ENCODE measurements at places on chromosomes 5 and 9.

DNA sequence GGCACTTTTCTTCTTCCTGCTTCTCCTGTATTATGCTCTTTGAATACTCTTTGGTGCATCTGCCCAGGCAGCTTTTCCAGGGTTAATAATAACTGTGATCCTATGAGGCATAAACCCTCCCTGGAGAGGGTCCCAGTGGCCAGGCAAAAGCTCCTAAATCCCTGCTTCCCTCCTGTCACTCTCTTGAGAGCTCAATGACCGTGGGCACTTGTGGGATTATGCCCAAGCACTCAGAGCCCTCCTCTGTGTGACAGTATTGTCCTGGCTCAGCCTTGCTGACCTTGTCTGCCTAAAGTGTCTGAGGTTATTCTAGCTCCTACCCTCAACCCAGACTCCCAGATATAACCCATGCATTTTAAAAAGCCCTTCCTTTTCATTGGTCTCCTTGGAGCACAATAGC, 51.9 kb downstream of the GALNT10 start:
- H3K4me3 ChIP-seq, result no peak overlapping the region
- DNase-seq, result no peak
- no peak overlapping the region for H3K27ac ChIP-seq
- peaks cover 9% of the 10 kb centered on the region for H3K36me3 ChIP-seq
- H3K4me1 ChIP-seq, result peaks cover 65% of the 10 kb centered on the region
- no peaks in the 10 kb centered on the region for H3K27me3 ChIP-seq

DNA sequence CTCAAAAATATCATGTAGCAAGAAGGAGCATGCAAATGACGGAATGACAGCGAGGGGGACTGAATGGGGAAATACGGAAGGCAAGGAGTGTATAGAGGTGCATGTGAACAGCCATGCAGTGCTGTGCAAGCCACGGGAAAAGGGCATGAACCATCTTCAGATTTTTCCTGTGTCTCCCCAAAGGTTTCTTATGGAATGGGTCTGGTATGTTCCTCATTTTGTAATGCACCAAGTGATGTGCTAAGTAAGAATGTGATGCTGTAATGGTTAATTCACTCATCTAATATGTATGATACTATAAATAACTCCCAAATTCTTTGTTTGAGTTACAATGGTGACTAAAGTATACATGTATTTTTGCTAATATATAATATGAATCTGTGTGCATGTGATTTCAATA, 99.0 kb upstream of the DAB2 start:
- no peak overlapping the region for H3K4me3 ChIP-seq
- H3K36me3 ChIP-seq, result no peaks in the 10 kb centered on the region
- no peaks in the 10 kb centered on the region for H3K4me1 ChIP-seq
- H3K27me3 ChIP-seq, result peaks cover 15% of the 10 kb centered on the region

DNA sequence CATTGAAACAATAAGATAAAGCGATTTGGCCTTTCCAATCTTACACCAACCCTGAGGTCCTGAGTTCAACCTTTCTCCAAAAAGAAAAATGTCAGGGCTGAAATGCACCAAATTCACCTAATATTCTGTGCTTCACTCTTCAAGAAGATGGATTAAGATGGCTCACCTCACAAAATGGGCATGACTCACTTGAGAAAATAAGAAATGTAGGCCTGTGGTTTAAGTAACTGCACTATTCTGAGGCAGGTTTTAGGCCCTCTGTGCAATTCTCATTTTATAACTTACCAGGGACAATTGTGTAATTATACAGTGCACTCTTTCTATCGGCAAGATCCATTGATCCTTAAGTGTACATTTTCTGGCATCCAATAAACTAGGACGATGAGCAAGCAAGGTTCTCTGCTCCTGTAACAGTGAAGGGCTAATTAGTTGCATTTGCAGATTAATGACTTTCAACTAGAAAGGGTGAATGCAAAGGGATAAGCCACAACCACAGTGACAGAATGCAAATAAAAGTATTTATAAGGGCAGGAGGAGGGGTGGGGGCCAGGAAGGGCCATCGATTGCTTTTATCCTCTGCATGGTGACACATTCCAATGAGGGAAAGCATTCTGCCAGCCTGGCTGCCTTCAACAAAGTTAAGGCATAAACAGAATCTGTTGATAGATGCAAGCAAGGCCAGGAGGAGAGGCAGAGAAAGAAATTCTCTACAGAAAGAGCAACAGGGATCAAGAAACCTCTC, 214.5 kb downstream of the CAAP1 start:
- no peak overlapping the region for H3K27ac ChIP-seq
- DNase-seq, result no peak
- H3K4me3 ChIP-seq, result no peak overlapping the region
- H3K4me1 ChIP-seq, result no peaks in the 10 kb centered on the region
- H3K36me3 ChIP-seq, result no peaks in the 10 kb centered on the region

DNA sequence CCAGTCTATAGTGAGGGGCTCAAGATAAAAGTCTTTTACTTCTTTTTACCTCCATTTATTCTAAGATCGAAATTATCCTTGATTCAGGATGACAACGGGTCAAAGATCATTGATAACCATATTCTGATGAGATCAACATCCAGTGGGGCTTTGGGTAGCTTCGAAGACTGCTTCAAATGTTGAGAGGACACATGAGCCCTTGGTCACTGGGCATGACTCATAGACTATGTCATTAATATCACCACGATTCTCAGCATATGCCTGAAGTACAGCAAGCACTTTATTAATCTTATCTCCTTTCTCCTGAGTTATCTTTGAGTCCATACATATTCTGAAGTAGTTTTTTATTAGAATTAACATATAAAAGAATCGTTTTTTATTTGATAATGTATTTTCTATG, 117.1 kb upstream of the DAB2 start:
- no peaks in the 10 kb centered on the region for H3K36me3 ChIP-seq
- DNase-seq, result no peak
- no peak overlapping the region for H3K27ac ChIP-seq
- H3K27me3 ChIP-seq, result peaks cover 12% of the 10 kb centered on the region
- H3K4me3 ChIP-seq, result no peak overlapping the region

DNA sequence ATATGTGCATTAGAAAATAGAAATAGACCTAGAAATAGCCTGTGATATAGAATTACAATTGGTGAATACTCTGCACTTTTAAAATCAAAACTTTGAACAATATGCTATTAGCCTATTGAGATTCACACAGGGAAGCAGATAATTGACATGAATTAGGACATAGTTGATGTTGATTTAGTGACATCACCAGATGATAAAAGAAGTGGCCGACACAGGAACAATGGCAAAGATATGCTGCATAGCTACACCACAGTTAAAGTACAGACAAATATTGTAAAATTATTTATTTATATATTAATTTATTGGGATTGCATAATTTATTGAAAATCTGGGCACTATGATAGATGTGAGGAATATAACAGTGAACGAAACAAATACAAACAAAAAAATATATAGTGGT, 261.5 kb upstream of the CCNH start:
- H3K27me3 ChIP-seq, result peaks cover 3% of the 10 kb centered on the region
- no peaks in the 10 kb centered on the region for H3K36me3 ChIP-seq
- no peaks in the 10 kb centered on the region for H3K4me1 ChIP-seq
- no peak overlapping the region for H3K27ac ChIP-seq

GRCh38 chr9:86187121-86187520, 72.3 kb downstream of the C9orf153 start:
- peaks cover 4% of the 10 kb centered on the region for H3K36me3 ChIP-seq
- no peak overlapping the region for H3K27ac ChIP-seq
- H3K27me3 ChIP-seq, result peaks cover 10% of the 10 kb centered on the region
- H3K4me1 ChIP-seq, result no peaks in the 10 kb centered on the region
- H3K4me3 ChIP-seq, result no peak overlapping the region

DNA sequence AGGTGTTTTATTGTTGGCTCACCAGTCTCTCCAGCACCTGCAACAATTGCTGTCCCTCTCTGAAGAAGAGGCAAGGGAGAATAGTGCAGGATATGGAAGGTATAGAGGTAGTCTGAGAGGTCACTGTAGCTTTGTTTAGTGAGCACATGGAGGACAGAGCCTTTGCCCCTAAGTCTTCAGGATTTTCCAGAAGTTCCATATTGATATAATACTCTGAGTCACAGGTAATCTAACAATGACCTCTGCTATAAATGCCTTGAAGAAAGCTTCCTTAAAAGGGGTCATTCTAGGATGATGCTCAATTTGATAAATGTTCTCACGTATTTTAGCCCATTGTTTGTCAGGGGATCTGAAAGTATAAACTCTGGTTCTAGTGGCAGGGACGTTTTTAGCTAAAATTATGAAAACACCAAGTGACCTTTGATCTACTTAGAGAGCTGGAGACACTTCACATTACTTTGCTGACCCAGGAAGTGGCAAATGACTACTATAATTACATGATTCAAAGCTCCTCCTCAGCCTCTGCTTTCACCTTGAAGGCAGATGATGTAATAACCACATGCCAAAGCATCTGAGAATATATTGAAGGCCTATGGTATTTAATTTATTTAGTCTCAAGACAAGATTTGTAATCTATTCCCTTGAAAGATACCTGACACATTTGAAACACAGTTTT, 366.9 kb upstream of the NUDT12 start:
- no peaks in the 10 kb centered on the region for H3K27me3 ChIP-seq
- no peaks in the 10 kb centered on the region for H3K36me3 ChIP-seq
- no peaks in the 10 kb centered on the region for H3K4me1 ChIP-seq
- no peak for DNase-seq

DNA sequence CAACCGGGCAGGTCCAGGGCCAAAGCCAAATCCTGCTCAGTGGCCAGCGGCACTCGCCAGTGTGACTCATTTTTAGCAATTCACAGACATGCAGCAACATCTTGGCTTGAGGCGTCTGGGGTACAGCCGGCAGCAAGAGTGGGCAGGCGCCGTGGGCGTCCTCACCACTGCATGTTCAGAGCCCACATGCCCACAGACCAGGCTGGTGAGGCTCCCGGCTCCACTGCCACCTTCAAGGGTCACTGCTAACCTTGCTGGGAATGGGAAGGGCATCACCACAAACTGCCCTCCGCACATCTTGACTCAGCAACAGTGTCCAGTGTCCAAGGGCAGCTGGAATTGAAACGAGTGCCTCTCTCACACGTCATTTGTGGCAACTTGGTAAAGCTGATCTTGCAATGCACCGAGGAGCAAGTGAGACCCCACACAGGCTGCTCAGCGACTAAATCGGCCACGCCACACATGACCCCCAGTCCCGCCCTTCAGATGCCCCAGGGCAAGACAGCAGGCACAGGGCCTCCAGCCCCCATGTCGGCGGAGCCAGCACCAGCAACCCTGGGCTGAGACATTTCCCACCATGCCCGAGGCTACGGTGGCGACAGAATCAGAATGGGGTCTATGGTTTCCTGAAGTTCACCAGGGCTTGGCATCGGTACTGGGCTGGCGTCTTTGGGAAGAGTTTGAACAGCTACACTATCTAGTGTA, 140.3 kb downstream of the ROR2 start:
- peaks cover 3% of the 10 kb centered on the region for H3K27me3 ChIP-seq
- no peak overlapping the region for H3K27ac ChIP-seq
- no peak for DNase-seq
- H3K4me3 ChIP-seq, result no peak overlapping the region

GRCh38 chr5:96387616-96388015, 45.4 kb downstream of the PCSK1 start:
- H3K4me3 ChIP-seq, result no peak overlapping the region
- H3K27ac ChIP-seq, result no peak overlapping the region
- peaks cover 14% of the 10 kb centered on the region for H3K27me3 ChIP-seq
- DNase-seq, result no peak
- H3K4me1 ChIP-seq, result no peaks in the 10 kb centered on the region

- no peak overlapping the region for H3K4me3 ChIP-seq
- no peaks in the 10 kb centered on the region for H3K36me3 ChIP-seq
- peaks cover 2% of the 10 kb centered on the region for H3K4me1 ChIP-seq
- DNase-seq, result no peak
Measured at GRCh38 chr9:133696071-133696472, 42.1 kb downstream of the SARDH start.

- peak overlapping the region; percentile 66 for H3K4me3 ChIP-seq
- peaks cover 49% of the 10 kb centered on the region for H3K27me3 ChIP-seq
Measured at GRCh38 chr5:132272311-132273210, 15.1 kb downstream of the PDLIM4 start.

- no peaks in the 10 kb centered on the region for H3K27me3 ChIP-seq
- DNase-seq, result no peak
Measured at GRCh38 chr5:80904533-80905187, 55.5 kb upstream of the RASGRF2 start.

GRCh38 chr5:54021431-54022164, 288.8 kb downstream of the ARL15 start:
- no peaks in the 10 kb centered on the region for H3K27me3 ChIP-seq
- no peak overlapping the region for H3K27ac ChIP-seq
- no peak for DNase-seq
- no peak overlapping the region for H3K4me3 ChIP-seq

DNA sequence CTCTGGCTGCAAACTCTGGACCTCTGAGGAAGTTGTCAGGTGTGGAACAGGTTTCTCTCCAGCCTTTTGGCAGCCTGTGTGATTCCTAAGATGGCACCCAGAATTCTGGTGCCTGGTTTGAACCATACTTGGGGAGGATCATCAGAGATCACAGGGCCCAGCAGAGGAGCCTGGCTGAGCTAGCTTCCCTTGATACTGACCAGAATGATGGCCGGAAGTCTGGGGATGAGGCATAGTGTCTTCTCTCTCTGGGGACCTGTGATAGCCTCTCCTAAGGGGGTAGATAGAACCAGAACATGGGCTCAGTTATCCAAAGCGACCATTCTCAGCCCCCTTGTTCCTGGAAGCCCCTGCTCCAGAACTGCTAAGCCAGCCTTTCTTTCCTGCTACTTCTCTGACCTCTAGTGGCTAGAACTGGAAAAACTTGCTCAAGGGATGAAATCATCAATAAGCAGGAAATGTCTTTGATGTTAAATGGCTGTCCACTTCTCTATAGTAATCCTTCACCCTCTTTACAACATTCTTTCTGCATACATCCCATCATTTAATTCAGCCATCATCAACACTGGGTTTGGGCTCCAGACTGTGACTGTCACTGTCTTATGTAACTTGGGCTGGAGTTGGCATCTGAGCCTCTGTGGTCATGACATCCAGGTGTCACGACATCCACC, 55.1 kb downstream of the C9orf152 start:
- no peaks in the 10 kb centered on the region for H3K27me3 ChIP-seq
- peak overlapping the region; percentile 43 for H3K4me3 ChIP-seq
- peaks cover 74% of the 10 kb centered on the region for H3K4me1 ChIP-seq
- peaks cover 63% of the 10 kb centered on the region for H3K36me3 ChIP-seq
- peak overlapping the region; percentile 85 for H3K27ac ChIP-seq

DNA sequence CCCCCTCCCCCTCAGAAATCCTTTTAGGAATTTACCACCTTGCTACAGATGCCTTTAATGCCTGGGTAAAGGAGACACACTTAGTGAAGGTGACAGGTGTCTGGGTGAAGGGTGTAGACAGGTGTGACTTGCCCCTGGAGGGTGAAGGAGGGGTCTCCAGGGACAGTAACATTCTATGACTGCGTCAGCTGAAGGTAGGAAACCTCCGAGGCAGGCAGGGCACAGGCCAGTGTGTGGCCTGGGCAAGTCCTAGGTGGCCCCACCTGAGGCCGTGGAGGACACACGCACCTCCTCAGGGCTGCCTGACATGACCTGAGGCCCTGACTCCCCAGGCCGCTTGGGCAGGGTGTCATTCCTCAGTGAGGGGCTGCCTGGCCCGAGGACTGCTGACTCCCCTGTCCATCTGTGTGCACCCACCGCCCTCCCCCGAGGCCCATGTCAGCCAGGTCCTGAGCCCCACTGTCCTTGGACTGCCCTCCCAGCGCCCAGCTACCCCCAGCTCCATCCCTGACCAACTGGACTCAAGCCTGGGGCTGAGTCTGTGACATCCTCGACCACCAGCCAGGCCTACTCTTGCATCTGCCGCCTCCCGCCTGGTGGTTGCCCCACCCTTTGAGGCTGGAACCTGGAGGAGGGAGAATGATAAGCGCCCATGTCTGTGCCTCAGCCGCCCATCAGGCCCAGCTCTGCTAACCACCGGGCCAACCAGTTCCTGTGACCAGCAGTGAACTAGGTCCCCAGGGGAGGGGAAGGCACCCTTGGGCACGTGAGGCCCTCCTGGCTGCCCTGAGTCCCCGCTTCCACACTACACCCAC, 18.4 kb downstream of the CARD19 start:
- DNase-seq, result no peak
- peaks cover 46% of the 10 kb centered on the region for H3K36me3 ChIP-seq
- H3K4me1 ChIP-seq, result peaks cover 66% of the 10 kb centered on the region
- no peaks in the 10 kb centered on the region for H3K27me3 ChIP-seq
